Right atrium auricular region (tissue), 2 donors: ENCODE measurements at places on chromosomes 3 and 15.

- DNase-seq, result peak; percentile 43
Measured at GRCh38 chr15:89837134-89837829, 22.6 kb upstream of the ANPEP start.

DNA sequence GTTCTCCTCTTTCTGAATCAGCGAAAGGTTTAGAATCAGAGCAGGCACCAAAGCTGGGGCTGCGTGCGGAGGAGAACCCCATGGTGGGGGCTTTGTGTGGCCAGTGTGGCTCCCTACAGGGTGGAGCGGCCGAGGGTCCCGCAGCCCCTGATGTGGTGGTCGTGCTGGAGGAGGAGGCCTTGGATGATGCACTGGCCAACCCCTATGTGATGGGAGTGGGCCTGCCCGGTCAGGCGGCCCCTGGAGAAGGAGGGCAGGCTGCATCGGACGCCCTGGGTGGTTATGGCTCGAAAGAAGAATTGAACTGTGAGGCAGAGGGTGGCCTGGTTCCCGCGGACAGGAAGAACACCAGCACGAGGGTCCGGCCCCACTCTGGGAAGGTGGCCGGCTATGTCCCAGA lies 1.4 kb downstream of the FGD5 start:
- no peak for DNase-seq

DNA sequence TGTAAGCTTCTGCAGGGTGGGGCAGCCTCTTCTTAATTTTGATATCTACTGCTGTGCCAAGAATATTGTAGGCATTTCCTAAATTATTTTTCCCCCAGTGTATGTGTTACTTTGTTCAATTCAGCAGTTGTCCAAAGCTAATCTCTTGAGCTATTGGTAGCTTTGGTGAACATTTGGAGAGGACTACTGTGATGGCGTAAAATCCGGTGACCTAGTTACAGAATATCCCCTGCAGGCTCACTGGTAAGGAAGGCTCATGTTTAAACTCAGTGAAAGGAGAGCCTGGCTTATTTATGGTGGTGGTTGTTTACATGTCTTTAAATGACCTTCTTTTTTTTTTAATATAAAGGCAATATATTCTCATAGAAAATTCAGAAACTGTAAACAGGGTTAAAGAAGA lies 105.6 kb downstream of the LPP start:
- no peak for DNase-seq

DNA sequence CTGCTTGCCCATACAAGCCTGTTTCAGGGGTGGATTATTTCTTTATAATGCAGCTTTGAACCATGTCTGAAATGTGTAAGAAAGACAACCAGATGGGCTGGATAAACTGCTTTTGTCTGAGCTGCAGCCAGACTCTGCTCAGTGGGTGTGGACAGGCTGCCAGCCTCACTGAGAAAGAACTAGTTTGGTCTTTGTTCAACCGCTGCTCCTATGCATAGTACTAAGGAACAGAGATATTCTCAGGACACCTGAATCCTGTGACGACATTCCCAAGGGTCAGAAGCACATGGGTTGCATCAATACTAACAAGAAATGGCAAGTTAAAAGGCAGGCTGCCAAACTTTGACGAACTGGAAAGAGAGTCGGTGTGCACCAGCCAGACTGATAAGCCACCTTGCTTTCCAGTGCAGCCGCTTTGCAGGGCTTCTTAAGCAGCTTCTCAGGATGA lies 57.2 kb downstream of the PLD1 start:
- DNase-seq, result no peak

GRCh38 chr3:11509173-11510000 lies 134.3 kb downstream of the VGLL4 start:
- DNase-seq, result peak; percentile 88

DNA sequence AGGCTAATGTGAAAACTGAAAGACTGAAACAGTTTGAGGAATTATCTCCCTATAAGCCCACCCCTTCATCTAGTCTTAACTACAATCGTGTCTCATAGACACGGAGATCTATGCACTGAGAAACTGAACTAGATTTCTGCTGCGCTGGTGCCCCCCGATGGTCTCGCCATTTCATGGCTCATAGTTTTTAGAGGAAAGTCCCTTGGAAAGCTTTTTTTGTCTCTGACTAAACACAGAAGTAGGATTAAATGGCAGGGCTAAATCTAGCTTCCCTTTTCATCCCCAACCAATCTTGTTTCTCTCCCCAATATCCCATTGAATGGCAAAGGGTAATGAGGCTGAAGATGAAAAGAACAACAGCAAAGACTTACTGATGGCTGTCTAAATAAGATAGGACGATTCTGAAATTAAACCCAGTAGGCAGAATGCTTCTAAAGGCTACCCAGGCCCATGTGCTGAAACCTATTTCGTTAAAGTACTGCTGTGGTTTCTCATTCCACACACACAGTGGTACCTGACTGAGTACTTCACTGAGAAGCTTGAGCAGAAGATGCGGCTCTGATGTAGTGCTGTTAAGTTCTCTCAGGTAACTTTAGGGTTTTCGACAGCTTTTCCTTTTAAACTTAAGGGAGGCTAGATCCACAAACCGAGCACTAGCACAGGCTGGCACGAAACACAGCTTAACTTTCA lies 142.7 kb downstream of the GADL1 start:
- no peak for DNase-seq

- DNase-seq, result no peak
Measured at GRCh38 chr15:96183514-96183850, 147.0 kb upstream of the NR2F2 start.

DNA sequence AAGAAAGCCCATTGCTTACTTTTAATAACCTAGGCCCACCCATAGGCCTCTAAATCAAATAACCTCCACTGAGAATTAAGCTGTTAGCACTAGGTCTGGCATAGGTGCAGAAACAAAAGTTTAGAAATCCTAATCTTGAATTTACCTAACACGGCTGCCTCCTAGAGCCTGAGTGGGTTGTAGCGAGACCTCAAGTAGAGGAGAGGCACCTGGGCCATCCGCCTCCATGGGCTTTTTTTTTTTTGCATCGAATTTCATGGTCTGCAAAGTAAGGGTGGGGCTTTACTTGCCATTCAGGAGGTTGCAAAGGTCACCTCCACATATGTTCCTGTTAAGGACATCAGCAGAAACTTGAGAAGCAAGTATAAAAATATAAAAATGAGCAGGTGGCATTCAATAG lies 6.6 kb upstream of the TPM1 start:
- DNase-seq, result no peak

DNA sequence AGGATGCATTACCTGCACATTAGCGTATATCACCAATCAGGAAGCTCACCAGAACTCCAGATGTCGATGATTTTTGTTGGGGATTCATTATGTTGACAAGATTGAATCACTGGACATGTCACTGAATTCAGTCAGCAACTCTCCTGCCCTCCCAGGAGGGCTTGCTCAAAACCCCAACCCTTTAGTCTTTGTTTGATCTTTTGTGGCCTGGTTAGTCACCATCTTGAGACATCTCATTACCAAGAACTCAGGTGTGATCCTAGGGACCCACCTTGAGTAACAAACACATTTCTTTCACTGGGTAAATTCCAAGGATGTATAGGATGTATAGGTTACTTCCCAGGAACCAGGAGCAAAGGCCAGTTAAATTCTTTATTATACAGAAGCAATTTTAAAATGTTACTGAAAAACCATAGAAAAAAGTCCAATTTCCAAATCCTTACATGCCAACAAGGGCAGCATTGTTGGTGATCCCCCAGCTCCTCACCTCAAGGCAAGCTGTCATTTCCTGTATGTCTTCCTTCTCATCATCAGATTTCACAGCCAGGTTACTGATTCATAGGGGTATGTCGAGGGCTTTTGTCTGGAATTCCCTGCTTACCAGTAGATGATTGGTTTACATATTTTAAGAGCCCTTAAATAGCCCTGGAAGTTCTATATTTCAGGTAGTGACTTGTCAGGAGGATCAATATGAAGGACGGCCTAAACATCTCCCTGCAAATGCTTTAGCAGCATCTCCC lies 11.7 kb downstream of the SNRPN start:
- no peak for DNase-seq

DNA sequence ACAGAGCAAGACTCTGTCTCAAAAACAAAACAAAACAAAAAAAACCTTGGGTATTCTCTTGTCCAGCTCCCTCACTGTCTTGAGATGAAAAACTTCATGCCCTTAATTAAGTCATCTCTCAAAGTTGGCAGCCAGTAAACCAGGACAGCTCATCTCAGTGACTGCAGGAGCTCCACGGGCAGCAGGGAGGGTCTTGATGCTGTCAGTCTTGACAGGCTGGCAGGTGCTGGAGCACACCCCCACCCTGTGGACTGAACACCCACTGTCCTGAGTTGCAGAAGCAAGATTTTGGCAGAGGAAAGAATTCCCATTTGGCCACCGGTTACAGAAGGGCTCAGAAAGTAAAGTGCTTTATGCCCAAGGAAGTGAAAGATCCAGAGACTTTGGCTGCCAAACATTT lies 8.0 kb downstream of the DNAJA4 start:
- no peak for DNase-seq

GRCh38 chr15:68206711-68207151 lies 1.6 kb upstream of the CALML4 start:
- DNase-seq, result no peak

- DNase-seq, result no peak
Measured at GRCh38 chr3:125470671-125471070, 49.3 kb downstream of the SNX4 start.

DNA sequence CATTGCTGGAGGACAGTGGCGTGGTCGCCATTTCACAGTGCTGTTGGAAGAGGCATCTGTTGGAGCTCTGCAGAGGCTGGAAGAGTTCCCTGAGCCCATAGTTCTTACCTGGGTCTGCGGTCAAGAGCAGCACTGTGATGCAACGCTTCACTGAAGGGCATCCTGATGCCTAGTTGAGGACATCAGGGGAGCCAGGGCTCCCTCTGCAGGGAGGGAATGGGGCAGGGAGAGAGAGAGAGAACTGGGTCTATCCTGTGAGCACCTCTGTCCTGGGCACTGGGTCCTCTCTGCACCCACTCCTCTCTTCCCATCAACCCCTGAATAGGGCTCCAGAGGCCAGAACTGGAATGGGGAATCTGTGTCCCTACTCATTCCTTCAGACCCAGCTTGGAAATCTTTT lies 23.9 kb upstream of the MOBP start:
- DNase-seq, result no peak

- DNase-seq, result no peak
Measured at GRCh38 chr3:157061265-157061664, 98.7 kb downstream of the CCNL1 start.

GRCh38 chr3:177647341-177647740 lies 450.1 kb upstream of the TBL1XR1 start:
- DNase-seq, result no peak

GRCh38 chr15:58608129-58608590 lies 141.3 kb downstream of the ADAM10 start:
- DNase-seq, result no peak

DNA sequence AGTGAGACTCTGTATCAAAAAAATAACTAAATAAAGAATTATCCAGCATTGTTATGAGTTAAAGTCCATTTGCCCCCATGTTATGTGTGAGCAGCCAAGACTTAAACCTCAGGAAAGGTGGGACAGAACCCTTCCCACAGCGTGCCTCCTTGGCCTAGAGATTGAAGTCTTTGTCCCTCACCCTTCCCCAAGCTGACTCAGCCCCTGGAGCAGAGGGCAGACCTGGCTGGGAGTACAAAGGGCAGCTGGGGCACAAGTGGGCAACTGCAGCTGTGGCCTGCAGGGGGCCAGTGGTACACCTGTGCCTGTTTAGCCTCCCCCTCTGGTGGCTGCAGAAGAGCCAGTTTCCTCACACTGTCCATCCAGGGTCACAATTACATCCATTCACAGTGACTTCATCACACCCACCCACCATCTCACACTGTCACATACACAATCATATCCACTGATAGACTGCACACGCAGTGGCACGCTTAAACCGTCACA lies 940 bp upstream of the ACY1 start:
- no peak for DNase-seq

- no peak for DNase-seq
Measured at GRCh38 chr3:176766862-176767261, 430.4 kb downstream of the TBL1XR1 start.

DNA sequence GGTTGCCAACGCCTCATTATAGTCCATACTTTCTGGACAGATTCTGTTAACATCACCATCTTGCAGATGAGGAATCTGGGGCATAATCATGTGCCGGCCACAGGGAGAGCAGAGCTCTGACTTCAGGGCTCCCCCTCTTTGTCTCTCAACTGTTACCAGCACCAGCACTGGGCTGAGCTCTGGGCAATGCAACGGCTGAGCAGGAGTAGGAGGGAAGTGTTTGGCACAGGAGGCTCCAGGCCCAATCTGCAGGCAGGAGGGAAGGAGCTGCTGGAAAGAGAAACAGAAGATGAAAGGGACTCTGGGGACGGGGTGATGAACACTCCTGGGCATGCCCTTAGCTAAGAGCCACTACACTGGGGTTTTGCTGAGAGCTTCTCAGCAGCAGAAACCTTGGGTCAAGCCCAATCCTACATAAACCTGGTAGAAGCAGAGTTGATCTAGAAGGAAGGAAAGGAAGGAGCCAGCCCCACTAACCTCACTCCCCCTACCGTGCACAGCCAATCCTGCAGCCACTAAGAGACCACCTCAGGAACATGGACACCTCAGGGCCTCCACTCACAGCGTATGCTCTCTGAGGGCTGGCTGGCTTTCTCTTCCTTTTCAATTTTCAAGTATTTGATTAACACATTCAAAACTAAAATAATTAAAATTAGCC lies 73.1 kb upstream of the SPATA12 start:
- no peak for DNase-seq

DNA sequence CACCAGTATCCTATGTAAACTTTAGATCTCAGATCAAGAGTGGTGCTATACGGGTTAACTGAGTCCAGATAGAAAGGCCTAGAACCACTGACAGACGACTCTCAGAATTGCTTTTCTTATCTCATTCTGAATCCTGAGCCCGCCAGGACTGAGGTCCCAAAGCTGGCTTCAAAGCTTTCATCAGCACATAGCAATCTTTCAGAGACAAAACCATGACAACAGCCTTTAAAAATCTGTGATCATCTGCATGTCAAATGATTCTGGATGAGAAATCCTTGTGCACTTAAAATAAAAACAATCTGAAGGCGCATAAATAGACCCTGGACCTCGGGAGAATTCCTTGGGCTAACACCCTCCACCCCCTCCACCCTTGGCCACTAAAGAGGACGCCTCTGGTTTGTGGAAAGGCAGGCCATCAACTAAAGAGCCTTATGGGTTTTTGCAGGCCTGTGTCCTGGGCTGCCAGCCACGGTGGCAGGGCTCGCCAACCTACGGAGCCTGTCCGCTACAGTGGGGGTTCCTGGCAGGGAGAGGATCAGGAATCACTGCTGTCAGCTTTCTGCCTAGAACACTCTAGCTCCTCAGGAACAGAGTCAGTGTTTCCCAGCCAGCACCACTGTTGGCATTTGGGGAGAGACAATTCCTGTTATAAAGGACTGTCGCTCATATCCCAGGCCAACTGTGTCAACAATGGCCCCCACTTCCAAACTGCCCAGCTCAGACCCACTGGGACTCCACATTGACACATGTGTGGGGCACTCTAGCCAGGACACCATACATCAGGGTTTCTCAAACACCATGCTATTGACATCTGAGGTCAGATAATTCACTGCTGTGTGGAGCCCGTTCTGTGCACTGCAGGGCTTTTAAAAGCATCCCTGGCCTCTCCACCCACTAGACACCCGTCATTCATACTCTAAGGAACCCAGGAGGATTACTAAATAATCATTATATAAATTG lies 20.2 kb downstream of the TLE3 start:
- no peak for DNase-seq

- DNase-seq, result no peak
Measured at GRCh38 chr15:42549032-42549491, 424 bp downstream of the HAUS2 start.

GRCh38 chr15:60397772-60398445 lies at the start of gene ANXA2:
ANXA2 (minus strand) TSS chr15:60397986; CDS start chr15:60386075, 11,911 bp downstream.
- DNase-seq, result peak; percentile 88

GRCh38 chr3:70728311-70728710 lies 415.9 kb upstream of the MDFIC2 start:
- no peak for DNase-seq
